ENCODE measurements at places on chromosomes 7 and 10.

DNA sequence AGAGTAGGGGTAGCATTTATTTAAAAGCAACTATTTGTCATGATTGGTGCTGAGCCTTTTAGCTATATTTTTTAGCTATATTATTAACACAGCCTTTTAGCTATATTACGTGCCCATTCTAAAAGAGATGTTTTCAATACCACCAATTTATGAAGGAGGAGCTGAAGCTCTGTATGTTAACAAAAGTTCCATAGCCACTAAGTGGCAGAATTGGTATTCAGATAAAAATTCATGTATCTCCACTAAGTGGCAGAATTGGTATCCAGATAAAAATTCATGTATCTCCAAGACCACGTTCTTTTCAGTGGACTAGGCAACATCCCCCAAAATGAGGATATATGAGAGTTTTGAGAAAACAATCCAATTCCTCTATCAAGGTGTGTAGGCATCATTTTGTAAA lies 268.6 kb downstream of the HGF start:
- DNase-seq, result no peak

DNA sequence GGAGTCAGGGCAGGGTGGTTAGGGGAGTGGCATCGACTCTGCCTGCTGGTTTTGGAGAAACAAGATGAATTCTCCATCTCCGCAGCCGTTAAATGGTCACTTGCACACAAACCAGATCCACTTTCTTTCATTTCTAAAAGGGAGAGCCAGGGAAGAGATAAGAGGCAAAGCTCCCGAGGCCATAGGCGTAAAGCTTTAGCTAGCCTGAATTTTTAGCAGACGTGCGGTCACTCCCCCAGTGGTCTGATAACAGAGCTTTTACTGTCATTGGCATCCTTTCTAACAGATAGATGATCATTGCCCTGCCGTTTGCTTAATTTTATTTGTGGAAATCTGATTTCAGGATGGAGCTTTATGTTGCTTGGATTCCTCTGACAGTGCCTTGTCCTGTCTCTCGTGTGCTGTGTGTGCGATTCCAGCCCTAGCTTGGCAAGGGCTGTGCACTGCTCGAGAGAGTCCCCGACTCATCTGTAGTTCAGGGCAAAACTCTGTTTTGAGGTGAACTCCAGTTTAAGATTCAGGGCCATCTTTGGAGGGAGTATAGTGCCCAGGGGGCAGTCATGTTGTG lies 62.5 kb downstream of the GATA3 start:
- no peak for DNase-seq

DNA sequence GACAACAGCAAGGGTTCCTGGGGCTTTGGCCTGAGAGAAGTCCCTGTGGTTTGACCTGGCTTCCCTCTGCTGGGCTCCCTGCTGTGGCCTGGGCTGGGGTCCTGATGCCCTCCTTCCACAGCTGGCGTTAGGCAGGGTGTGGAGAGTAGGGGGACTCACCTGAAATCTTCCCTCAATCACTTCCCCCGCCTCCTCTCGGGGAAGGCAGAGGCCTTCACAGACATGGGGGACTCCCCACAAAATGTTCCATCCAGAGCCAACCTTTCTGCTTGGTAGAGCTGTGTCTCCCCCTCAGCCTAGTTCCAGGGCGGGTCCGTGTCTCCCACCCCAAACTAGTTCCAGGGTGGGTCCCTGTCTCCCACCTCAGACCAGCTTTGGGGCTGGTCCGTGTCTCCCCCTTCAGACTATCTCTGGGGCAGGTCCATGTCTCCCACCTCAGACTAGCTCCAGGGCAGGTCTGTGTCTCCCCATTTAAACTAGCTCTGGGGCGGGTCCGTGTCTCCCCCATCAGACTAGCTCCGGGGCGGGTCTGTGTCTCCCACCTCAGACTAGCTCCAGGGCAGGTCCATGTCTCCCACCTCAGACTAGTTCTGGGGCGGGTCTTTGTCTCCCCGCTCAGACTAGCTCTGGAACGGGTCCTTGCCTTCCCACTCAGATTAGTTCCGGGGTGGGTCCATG lies 2.2 kb downstream of the PVRIG start:
- DNase-seq, result peak; percentile 52

DNA sequence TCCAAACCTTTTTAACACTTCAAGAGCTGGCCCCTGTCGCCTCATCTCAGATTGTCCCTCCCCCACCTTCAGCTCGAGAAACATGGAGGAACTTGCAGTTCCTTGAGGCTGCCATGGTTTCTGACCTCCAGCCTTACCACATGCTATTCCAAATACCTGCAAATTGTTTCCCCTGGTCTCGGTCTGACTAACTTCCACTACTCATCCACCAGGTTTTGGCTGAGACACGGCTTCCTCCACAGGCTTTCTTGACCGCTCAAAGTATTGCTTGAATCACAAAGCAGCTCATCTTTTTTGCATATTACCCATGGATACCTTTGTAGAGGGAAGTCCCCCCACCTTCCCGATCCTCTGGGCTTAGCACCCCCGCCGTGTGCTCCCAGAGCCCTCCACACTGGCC lies 5.2 kb upstream of the SAMD8 start:
- DNase-seq, result no peak

DNA sequence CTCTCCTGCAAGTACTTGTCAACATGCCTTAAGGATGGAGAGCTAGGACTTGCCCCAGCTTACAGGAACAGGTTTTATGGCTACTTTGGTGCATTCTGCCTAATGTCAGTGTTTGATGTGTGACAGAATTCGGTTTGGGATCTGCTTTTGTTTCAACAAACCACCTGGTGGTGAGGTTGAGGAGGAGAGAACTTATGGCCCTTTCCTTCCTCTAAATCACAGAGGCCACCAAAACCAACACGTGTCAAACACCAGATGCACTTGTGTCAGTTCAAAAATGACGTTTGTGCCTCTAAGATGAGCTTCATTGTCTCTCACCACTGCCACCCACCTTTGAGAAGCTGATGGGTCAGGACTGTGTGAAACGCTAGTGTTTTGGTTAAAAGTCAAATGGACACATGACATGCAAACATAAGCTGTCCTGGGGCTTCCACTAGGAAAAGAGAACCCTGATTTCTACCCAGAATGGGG lies 83.9 kb downstream of the OSBPL3 start:
- DNase-seq, result no peak

DNA sequence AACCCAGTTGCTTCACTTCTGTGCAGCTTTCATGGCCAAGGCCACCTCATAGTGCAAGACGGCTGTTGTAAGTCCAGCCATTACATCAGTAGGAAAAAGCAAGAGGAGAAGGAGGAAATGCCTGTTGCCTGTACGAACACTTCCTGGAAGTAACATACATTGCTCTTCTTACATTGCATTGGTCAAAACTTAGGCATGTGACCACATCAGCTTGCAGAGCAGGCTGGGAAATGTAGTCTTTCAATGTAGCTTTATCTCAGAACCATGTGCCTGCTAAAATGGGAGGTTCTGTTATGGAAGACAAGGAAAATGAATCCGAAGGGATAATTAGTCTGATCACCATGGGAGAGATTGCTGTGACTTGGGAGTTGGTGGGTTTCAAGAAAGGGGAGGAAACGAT lies 4.3 kb downstream of the SLC29A3 start:
- DNase-seq, result no peak

GRCh38 chr10:108791030-108791429 lies 1132.3 kb downstream of the XPNPEP1 start:
- DNase-seq, result no peak

DNA sequence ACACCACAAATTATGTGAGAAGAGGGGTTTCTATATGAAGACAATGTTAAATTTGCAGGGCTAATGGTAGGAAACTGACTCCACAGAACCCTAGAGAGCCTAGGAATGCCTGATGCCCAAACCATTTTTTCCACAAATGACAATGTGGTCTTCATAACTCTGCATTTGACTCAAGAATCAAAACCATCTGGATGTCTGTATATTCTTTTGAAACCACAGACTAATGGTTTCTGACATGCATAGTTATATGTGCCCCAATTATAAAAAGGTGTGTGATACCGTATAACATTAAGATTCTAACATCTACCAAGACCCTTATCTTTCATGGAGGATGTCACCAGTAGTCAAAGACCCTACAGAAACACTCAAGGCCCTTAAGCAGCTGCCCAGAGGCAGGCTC lies 20.3 kb downstream of the SEC61G start:
- DNase-seq, result no peak

DNA sequence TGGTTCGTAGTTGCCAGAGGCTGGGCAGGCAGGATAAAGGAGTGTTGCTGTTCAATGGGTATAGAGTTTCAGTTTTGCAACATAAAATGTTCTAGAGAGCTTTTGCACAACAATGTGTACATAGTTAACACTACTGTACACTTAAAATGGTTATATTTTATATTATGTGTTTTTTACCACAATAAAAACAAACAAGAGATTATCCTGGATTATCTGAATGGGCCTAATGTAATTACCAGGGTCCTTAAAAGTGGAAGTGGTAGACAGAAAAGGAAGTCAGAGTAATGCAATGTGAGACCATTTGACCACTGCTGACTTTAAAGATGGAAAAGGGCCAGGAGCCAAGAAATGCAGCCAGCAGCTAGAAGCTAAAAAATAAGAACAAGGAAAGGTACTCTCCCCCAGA lies 159.7 kb downstream of the SGMS1 start:
- DNase-seq, result no peak

- DNase-seq, result no peak
Measured at GRCh38 chr10:18313626-18314025, 173.4 kb downstream of the CACNB2 start.

DNA sequence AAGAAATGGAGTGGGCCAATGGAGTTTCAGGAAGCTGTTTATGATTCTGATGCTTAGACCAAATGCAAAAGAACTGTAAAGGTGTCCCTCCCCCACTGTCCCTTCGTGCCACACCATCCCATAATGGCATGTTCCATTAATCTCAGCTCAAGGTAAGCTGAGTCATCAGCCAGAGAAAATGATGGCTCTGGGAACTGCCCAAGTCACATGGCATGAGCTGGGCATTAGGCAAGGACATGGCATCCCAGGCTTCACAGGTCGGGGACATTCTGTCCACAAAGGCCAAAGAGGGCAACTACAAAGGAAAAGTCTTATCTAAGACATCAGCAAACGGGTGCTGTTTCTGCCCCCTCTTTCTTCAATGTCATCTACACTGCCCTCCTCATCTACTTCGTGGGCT lies 44.9 kb downstream of the DLG5 start:
- DNase-seq, result no peak

DNA sequence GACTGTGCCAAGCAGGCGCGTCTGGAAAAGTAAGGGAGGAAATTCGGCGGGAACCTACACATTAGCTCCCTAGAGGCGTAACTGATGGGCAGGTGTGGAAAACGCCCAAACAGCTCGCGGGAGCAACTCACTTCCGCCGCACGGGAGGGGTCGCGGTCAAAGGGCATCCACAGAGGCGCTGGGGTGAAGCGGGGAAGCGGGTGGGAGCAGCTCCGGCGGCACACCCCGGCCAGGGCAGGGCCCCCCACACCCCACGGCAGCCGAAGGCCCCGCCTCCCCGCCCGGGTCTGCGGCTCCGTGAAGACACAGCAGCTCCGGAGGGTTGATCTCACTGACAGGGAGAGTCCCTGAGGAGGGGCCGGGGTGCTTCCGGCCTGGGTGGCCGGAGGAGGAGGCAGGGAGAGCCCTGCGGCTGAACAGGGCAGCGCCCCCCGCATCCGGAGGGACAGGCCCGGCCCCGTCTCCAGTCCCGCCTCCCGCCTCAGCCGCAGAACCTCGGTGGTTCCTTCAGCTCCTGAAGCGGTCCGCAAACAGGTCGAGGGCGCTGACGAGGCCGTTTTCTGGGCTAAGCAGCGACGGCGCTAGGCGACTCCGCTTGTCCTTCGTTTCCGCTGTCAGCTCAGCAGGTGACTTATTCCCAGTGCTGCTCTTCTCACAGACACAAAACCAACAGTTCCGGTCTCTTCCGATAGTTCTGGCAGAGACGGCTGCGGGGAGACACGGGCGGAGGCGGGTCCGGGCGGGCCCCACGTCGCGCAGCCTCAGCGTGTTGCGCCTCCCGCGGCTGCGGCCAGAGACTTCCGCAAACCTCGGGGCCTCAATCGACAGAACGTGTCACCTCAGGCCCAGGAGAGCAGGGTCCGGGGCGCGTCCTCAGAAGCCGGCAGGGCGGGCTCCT lies 276.1 kb downstream of the DNAJB6 start:
- peak; percentile 79 for DNase-seq

DNA sequence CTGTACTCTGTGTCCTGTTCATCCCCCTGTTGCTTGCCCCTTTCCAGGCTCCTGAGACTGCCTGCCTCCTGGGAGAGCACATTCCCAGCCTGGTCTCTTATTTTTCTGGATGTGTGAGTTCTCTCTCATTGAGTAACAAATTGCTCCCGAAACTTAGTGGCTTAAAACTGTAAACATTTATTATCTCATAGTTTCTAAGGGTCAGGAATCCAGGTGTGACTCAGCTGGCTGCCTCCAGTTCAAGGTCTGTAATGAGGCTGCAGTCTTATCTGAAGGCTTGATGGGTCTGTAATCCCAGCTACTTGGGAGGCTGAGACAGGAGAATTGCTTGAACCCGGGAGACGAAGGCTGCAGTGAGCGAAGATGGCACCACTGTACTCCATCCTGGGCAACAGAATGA lies 53.6 kb upstream of the PRR15 start:
- DNase-seq, result no peak

DNA sequence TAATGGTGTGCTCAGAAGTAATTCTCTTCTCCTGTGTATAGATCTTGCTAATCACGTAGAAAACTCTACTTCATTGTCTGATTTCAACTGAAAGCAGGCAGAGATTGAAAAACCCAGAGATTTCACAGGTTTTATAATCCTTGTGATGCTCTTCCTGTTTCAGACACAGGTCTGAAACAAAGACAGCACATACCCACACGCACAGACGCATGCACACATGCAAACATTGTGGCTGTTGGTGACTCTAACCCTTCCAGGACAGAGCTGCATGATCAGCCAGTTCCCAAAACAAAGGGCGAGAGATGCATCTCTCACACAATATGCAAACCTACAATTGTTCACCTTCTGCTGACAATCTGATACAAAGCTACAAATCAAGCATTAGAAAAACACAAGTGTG lies 11.1 kb upstream of the TFEC start:
- DNase-seq, result no peak

DNA sequence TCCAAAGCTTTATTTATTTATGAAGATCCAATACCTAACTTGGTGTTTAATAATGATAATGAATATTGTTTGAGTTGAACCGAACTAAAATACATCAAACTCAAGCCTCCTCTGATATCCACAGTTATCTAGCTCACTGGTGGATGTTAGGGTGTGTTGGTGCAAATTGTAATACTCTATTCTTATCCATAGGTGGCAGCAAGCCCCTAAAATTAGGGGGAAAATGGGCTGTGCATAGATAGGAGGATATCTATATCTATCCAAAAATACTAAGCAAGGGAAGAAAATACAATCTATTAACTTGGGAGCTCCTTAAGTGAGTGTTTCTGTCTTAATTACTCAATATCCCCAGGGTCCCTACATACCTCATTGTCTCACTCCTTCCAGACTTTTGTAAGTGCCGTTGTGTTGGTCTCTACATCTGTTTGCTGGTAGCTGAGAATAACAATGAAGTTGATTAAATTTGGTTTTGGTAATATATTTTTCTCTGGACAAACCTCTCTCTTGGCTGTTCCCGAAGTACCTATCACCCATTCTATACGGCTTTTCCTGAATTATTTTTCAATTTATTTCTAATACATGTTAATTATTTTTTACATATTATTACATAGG lies 55.0 kb upstream of the VWDE start:
- DNase-seq, result no peak

- no peak for DNase-seq
Measured at GRCh38 chr10:110918269-110918642, 724 bp downstream of the BBIP1 start.

All from activated T-cell treated with anti-CD3 and anti-CD28 coated beads, Interleukin-2, amount 50 U/mL, for 24 hours (primary cell).